CD4-positive, alpha-beta T cell treated with Interleukin-21 for 1 hour (primary cell): ENCODE measurements at places on chromosomes 7 and 10.

GRCh38 chr10:110324201-110324804 is 19.6 kb upstream of the SMNDC1 start:
- no peak for DNase-seq

- no peak for DNase-seq
Observed at GRCh38 chr10:132943791-132944404, 1.5 kb upstream of the CFAP46 start.

GRCh38 chr7:155208681-155209477 is 88.8 kb upstream of the INSIG1 start:
- no peak for DNase-seq

DNA sequence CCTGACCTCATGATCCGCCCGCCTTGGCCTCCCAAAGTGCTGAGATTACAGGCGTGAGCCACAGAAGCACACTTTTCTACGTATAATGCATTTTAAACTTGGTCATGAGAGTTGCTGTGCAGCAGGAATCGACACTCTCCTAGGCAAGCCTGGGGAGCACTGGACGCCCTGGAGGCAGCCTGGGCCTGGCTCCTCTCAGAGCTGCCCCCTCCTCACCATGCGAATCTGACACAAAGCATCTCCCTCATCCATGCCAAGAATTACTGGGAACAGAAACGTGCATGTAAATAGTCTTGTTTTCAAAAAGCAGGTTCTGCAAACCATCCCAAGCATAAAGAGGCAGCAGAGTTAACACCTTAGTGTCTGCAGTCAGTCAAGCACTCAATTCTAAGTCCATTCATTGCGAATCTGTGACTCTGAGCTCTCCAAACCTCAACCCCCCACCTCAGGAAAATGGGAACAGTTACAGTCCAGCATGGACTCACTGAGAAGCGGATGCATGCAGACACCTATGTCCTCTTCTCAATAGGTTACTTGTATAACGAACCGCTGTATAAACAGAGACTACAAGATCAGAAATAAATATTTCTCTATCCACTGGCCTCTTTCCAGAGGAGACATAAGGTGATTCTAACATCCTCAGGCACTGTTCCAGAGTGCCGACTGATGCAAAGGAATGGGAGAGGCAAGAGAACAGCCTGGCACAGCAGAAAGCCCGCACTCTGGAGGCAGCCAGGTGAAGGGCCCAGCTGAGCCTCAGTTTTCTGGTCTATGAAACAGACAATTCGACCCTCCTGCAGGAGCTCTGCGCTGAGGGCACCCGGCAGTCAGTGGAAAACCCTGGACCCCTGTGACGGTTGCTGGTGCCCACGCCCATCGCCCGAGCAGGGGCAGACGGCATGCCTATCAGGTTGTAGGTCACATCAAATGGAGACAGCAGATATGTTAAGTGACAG is 68.9 kb downstream of the MAD1L1 start:
- no peak for DNase-seq

DNA sequence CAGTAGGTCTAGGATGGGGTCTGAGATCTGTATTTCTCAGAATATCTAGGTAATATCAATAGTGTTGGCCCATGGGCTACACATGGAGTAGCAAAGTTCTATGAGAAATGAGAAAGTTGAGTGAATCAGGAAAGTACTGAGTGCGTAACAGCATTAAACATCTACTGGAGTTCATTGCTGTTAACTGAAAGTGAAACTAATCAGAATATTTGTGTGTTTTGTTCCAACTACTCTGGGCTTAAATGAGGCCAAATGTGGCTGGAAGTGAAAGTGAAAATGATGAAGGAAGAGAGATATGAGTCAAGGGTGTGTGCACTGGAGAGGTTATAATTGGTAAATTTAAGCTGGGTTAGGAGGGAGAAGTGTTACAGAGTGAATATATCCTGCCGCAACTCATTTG is 46.5 kb downstream of the TMEM106B start:
- peak; percentile 86 for DNase-seq

- no peak for DNase-seq
Observed at GRCh38 chr10:52523696-52524095, 209.6 kb downstream of the DKK1 start.

GRCh38 chr7:51973071-51973470 is 656.5 kb upstream of the COBL start:
- no peak for DNase-seq

DNA sequence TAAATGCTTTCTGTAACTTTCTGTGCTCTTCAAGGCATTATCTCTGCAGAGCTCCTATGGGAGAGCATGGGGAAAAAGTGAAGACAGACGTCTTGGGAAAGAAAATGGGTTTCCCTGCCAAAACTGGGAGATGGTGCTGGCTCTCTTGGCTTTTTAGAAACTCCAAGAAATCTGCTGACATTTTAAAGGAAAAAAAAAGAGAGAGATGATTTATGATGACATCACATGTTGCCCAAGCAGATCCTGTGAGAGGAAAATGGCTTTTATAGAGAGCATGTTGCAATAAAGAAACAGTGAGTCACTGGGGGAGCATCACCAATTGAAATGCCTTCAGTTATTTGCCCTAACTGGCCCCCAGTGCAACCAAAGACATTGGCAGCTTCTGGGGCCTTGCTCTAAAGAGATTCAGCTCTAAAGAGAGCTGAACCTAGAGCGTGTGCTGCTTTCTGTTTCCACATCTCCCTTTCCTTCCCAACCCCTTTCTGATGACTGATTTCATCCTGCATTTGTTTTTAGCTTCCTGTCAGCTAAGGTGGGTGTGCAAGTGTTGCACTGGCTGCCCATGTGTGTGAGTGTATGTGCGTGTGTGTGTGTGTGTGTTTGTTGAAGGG is 37.7 kb downstream of the LRMDA start:
- DNase-seq, result no peak

- DNase-seq, result no peak
Observed at GRCh38 chr10:29714096-29714874, 79.5 kb upstream of the SVIL start.

DNA sequence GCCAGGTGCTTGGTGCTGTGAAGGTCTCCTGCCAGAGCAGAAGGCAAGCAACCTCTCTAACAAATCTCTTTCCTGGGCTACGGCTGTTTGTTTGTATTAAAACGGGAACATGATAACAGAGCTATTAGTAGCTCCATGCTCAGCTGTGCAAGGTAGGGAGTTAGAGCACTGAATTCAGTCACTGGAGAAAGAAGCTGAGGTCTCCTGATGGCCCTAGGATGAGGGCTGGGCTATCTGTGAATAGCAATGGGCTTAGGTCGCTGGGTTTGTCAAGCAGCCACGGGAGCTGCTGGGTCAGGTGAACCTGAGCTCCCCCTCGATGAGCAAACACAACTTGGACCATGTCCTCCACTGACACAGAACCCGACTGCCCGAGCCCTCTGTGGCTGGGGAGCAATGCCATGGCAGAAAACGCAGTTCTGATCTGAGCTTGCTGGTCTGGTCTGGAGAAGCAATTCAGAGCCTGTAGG is 24.4 kb downstream of the TACC2 start:
- DNase-seq, result no peak

DNA sequence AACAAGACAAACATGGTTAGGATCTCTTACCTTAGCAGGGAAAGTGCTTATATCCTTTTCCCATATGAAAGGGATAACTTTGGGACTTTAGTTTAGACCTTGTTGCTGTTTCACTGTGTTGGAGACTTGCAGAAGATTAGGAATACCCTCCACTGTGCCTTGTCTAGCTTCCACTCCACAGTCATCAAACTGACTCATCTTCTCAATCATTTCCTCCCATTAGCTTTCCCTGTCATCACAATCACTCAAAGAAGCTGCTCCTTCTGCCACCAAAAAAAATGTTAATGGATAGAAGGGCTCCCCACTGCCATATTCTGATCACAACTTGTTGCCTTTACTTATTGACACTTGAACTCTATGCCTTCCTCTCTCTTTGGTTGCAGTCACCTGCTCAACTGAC is 16.8 kb downstream of the GNG11 start:
- DNase-seq, result no peak

DNA sequence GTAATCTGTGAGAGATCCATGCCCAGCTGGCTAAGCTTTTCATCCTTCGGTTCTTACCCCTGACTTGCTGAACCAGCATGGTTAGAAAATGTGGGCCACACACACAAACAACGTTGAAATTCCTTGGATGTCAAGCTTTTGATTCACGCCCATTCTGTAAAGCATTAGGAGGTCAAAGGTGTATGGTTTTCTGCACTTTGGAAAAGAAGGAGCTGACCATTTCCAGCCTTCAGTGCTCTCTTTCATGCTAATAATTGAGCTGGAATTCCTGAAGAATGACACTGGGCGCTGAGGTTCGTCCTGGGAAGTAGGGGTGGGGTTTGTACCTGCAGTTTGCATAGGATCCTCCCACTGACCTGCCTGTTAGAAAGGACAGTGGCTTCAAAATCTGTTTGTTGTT is 23.1 kb downstream of the KLF6 start:
- DNase-seq, result no peak

GRCh38 chr7:130266961-130267321 is 278 bp downstream of the CPA2 start:
- DNase-seq, result no peak

- no peak for DNase-seq
Observed at GRCh38 chr7:127419196-127419595, 26.7 kb upstream of the ZNF800 start.

GRCh38 chr10:62083412-62084267 is 182.1 kb downstream of the ARID5B start:
- DNase-seq, result peak; percentile 68

GRCh38 chr10:58269782-58270290 is 874 bp downstream of the CISD1 start:
- peak; percentile 9 for DNase-seq

GRCh38 chr7:82247814-82248433 is 195.7 kb downstream of the CACNA2D1 start:
- DNase-seq, result no peak

DNA sequence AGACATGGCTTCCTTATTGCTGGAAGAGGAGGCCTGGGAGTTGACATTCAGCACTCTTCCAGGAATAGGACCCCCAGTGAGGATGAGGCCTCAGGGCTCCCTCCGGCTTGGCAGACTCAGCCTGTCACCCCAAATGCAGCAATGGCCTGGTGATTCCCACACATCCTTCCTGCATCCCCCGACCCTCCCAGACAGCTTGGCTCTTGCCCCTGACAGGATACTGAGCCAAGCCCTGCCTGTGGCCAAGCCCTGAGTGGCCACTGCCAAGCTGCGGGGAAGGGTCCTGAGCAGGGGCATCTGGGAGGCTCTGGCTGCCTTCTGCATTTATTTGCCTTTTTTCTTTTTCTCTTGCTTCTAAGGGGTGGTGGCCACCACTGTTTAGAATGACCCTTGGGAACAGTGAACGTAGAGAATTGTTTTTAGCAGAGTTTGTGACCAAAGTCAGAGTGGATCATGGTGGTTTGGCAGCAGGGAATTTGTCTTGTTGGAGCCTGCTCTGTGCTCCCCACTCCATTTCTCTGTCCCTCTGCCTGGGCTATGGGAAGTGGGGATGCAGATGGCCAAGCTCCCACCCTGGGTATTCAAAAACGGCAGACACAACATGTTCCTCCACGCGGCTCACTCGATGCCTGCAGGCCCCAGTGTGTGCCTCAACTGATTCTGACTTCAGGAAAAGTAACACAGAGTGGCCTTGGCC is 4.3 kb downstream of the PGAM2 start:
- no peak for DNase-seq

GRCh38 chr7:22786290-22786932 is 36.2 kb downstream of the TOMM7 start:
- no peak for DNase-seq

- no peak for DNase-seq
Observed at GRCh38 chr7:34825221-34825620, 167.2 kb downstream of the NPSR1 start.

- DNase-seq, result no peak
Observed at GRCh38 chr10:34711500-34711899, 103.6 kb downstream of the PARD3 start.

GRCh38 chr7:129308047-129308446 is 83.2 kb downstream of the AHCYL2 start:
- no peak for DNase-seq

DNA sequence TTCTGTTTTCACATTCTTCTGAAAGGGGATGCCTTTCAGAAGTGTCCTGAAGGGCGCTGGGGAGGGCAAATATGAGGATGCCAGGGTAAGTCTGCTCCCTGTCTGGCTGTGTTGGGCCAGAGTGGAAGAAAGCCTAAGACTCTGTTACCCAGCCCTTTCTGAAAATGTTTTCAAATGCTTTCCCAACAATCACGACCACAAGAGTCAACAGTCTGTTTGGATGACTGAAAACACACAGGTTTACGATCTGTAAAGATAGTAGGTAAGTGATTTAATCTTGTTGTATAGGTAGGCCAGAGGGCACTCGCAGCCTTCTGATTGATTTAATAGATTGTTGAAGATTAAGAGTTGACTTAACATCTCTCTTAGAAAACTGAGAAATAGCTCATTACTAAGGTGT is 13.2 kb downstream of the SGPL1 start:
- DNase-seq, result no peak

DNA sequence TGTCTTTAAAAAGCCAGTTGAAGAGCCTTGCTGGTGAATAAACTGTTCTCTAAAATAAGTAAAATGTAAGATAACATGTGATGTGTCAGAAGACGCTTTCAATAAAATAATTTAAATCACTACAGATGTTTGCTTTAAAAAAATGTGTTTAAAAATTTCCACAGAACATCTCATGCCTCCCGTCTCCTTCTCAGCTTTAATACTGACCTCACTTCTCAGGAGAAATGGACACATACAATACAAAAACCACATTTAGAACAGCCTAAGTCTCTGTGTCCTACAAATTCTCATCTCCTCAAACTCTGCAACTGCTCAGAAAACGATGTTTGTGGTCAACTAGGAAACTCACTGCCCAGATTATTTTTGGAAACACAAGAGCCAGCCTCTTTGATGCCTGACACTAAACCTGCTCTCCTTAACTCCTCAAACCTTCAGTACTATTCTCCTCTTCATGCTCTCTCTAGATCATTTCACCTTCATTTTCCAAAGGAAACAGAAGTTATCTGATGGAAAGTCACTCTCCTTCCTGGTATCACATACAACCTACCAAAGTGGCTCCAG is 120.3 kb downstream of the ZNF438 start:
- DNase-seq, result no peak

- no peak for DNase-seq
Observed at GRCh38 chr7:139317939-139318505, 23.1 kb upstream of the FMC1 start.

DNA sequence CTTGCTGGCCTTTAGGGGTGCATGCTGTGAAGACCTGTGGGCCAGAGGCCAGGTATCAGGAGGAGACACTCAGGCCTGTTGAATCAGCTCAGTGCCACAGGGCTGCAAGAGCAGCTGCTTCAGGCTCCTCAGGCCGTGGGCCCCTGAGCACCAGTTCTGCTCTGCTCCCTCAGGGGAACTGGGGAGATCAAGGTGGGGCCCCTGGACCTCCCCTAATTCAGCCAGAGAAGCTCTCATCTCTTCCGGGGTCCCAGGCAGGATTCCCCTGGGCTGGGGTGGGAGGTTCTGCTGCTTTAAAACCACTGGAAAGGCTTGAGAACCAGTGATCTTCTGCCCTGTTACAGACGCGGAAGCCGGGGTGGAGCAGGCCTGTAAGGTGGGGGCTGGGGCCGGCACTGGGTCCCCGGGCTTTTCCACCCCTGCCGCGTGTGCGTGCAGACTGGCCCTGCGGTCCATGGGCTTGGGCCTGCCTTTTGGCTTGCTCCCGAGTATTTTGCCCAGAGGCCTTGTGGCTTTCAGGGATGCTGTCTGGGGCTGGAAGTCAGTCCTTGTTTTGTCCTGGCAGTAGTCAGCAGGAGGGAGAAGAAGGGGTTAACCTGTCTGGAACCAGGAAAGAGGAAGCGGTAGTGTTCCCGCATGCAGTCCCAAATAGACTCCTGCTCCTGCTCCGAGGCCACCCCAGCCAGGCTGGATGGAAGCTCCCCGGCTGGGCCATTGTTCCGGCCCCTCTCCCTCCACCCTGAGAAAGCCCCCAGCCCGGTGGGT is 74.3 kb downstream of the LHPP start:
- DNase-seq, result no peak
